CD4-positive, alpha-beta T cell treated with Interleukin-12 subunit alpha and Interleukin-12 subunit beta, for 1 hour (primary cell): ENCODE measurements at places on chromosomes 2 and 18.

DNA sequence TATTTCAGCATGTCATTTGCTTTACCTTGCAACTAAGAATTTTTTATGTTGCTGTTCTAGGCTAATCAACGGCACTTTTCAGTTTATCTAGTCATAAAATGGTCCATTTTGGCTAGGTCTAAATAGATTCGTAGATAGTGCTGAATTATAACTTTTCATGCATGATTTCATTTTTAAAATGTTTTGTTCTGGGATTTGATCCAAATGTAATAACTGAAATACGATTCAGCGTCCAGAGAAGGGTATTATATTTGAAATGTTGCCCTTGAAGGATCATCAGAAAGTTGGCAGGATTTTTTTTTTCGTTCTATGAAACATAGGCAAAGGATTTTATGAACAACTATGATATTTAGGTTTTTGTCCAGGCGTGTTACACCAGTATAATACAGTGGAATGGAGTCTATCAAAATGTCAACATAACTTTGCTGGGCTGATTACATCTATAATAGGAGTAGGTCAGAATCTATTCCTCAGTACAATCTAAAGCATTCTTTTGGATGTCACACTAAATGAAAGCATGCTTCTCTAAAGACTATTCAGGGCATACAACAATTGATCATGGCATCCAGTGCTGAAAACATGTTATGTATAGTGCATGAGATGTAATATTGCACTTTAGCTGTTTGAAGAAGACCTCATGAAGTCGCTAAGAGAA lies 24.8 kb downstream of the TTC27 start:
- DNase-seq = no peak

- no peak for DNase-seq
These were observed 310.3 kb upstream of the DLGAP1 start for GRCh38 chr18:4765401-4765800.

GRCh38 chr18:49730951-49731391 lies 82.4 kb downstream of the ACAA2 start:
- no peak for DNase-seq

- DNase-seq = no peak
These were observed 47.5 kb downstream of the ANKRD44 start for GRCh38 chr2:197263077-197263476.

- no peak for DNase-seq
These were observed 40.7 kb downstream of the KLHL14 start for GRCh38 chr18:32732165-32732564.

- no peak for DNase-seq
These were observed 119.7 kb downstream of the TACR1 start for GRCh38 chr2:75079575-75079974.

GRCh38 chr2:233422649-233423551 lies 68.6 kb downstream of the DGKD start:
- DNase-seq = no peak

DNA sequence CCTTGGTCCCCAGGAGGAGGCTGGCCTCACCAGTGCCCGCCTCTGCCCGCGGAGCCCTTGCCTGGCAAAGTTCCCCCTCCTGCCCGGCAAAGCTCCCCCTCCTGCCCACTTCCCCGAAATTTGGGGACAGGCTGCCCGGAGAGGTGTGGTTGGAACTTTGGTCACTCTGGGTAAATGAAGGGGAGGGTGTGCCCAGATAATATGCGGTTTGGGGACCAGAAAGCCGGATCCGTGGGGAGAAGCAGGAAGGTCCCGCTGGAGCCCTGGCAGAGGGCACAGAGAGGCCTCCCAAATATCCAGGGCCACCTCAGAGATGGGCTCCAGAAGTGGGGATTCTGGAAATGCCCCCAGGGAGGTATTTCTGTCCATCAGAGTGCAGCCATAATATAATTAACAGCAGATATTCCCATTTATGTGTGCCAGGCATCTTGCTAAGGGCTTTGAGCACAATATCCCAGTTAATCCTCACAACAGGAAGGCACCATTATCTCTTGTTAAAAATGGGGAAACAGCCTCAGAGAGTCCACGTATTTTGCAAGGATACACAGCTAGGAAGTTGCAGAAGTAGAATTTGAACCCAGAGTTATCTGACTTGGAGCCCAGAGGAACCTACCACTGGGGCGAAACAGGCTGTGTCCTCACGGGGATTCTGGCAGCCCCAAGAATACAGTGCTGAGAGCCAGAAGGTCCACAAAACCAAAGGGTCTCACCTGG lies 914 bp downstream of the STEAP3 start:
- no peak for DNase-seq

- no peak for DNase-seq
These were observed 78.5 kb downstream of the EXOC6B start for GRCh38 chr2:72747344-72747743.

- DNase-seq = no peak
These were observed 1040.7 kb upstream of the SLC39A10 start for GRCh38 chr2:194616334-194616733.

- DNase-seq = no peak
These were observed 90.8 kb downstream of the CCBE1 start for GRCh38 chr18:59606193-59607077.

DNA sequence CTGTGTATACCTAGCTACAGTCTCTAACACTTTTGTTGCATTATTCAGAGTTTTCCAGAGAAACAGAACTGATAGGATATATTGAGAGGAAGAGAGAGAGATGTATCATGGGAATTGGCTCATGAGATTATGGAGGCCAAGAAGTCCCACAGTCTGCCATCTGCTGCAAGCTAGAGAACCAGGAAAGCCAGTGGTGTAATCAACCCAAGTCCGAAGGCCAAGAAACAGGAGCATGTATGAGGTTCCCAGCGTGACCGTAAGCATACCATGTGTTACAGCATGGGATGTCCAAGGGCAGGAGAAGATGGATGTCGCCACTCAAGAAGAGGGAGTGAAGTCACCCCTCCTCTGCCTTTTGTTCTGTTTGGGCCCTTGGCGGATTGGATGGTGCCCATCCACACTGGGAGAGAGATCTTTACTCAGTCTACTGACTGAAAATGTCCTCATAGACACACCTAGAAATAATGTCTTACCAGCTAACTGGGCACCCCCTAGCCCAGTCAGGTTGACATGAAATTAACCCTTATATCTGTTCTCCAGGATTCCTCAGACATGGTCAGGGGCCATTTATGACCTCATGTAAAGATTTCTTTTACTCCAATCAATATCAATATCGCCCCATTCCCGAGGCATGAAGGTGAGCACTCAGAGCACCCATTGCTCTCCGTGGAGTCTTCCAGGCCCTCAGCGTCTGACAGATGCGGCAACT lies 179.6 kb downstream of the CTIF start:
- no peak for DNase-seq

- no peak for DNase-seq
These were observed 37.4 kb downstream of the CERKL start for GRCh38 chr2:181619516-181619915.

GRCh38 chr2:111701798-111702118 lies 182.2 kb downstream of the ANAPC1 start:
- DNase-seq = no peak

GRCh38 chr18:57889841-57890240 lies 86.7 kb upstream of the ATP8B1 start:
- no peak for DNase-seq

GRCh38 chr2:143078104-143078503 lies 51.1 kb upstream of the ARHGAP15 start:
- DNase-seq = no peak

GRCh38 chr2:234829074-234829455 lies 122.8 kb upstream of the SH3BP4 start:
- no peak for DNase-seq

- no peak for DNase-seq
These were observed 22.3 kb upstream of the GPR17 start for GRCh38 chr2:127623388-127624319.

- DNase-seq = no peak
These were observed 8.3 kb upstream of the CHST10 start for GRCh38 chr2:100425573-100426383.
